Activated naive CD4-positive, alpha-beta T cell treated with anti-CD3 and anti-CD28 coated beads for 36 hours (primary cell): ENCODE measurements at places on chromosomes 1 and 21. TPM values are rescaled to one million over a fixed set of nuclear protein-coding genes. Genes with fewer than 3 reads are reported as not detected.

Gene SYT11
- 7.0 TPM for total RNA-seq

Gene TARDBP
- 158 TPM for total RNA-seq

Gene LCE2B
- total RNA-seq = not detected

Gene GJA8
- not detected for total RNA-seq

Gene CD247
- total RNA-seq = 78.3 TPM

Gene KCNH1
- total RNA-seq = not detected

Gene LCE1D
- total RNA-seq = not detected

Gene TRIM58
- total RNA-seq = 0.17 TPM

Gene SLC39A1
- total RNA-seq = 51.0 TPM

Gene OR2L13
- not detected for total RNA-seq

Gene TCEA3
- 13.7 TPM for total RNA-seq

Gene GALNT2
- 59.8 TPM for total RNA-seq

Gene KRTAP19-1
- not detected for total RNA-seq

Gene KCNJ9
- total RNA-seq = not detected

Gene TSPEAR
- not detected for total RNA-seq

Gene SYNC
- total RNA-seq = not detected

Gene RPS6KA1
- total RNA-seq = 86.4 TPM

Gene TRAF3IP3
- 113 TPM for total RNA-seq

Gene PADI1
- not detected for total RNA-seq

Gene HAO2
- not detected for total RNA-seq

Gene SPRR2A
- not detected for total RNA-seq

Gene C1orf185
- total RNA-seq = not detected

Gene CCDC24
- total RNA-seq = 0.91 TPM

Gene AMY2A
- not detected for total RNA-seq

Gene RGS4
- not detected for total RNA-seq

Gene CSDE1
- total RNA-seq = 579 TPM

Gene CD5L
- not detected for total RNA-seq

Gene UMODL1
- not detected for total RNA-seq

Gene KPRP
- total RNA-seq = not detected

Gene ELAPOR1
- total RNA-seq = 4.4 TPM

Gene PRELP
- not detected for total RNA-seq

Gene ACTA1
- not detected for total RNA-seq

Gene VSIG8
- not detected for total RNA-seq

Gene PWP2
- total RNA-seq = 30.9 TPM
